ENCODE measurements at places on chromosomes 2 and 18.

GRCh38 chr2:215907147-215907546 lies 106.2 kb downstream of the MREG start:
- DNase-seq, result no peak

GRCh38 chr18:41593171-41593675 lies 361.8 kb upstream of the PIK3C3 start:
- no peak for DNase-seq

DNA sequence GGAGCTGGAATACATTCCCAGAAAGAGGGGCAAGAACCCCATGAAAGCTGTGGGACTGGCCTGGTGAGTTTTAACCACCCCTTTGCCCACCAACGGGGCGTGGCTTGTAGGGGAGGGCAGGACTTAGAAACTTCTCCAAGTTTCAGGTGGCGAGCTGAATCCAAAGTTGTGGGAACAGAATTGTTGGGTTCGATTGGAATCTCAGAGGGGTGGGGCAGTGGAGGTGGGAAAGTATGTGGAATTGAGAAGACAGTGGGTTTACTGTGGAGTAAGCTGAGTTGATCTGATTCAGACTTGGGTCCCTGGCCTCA lies 1.1 kb downstream of the PNKD start:
- no peak for DNase-seq

- DNase-seq, result no peak
Measured at GRCh38 chr18:8235894-8236293, 373.3 kb upstream of the RAB12 start.

DNA sequence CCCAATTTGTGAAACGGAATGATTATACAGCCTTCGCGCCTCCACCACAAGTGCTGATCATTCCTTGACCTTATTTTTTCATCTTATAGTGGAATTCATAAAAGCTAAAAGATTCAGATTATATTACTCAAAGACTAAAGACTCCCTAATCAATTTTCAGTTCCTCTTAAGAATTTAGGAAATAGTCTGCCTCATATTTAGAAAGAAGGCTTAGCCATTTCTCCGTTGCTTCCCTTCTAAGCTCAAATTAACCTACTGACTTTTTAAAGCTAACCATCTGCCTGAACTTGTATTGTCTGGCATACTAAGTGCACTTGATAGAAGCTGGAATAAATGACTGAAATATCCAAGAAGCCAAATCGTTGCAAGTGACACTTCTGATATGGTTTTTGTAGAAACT lies 44.7 kb downstream of the HNRNPLL start:
- no peak for DNase-seq

Data from D721Med (cell line).